CD4-positive, alpha-beta T cell treated with Interleukin-1 beta for 1 hour (primary cell): ENCODE measurements at places on chromosomes 2 and 18.

DNA sequence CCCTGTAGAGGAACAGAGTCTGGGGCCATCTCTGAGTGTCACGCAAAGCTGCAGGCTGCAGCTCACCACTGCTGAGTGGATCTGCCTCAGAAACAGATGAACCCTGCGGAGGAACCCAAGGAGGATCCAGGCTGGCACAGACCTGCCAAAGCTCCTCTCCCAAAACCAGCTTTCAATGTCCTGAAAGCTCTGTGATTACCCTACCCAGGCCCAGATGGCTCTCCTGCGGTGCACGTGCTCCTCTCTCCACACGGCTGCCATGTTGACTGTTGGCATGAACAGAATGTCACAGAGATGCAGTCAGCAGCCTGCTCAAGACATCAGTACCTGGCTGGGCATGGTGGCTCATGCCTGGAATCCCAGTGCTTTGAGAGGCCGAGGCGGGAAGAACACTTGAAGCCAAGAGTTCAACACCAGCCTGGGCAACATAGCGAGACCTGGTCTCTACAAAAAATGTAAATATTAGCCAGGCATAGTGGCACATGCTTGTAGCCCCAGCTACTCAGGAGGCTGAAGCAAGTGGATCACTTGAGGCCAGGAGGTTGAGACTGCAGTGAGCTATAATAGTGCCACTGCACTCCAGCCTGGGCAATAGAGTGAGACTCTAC, 216.8 kb downstream of the MGAT5 start:
- no peak for DNase-seq

DNA sequence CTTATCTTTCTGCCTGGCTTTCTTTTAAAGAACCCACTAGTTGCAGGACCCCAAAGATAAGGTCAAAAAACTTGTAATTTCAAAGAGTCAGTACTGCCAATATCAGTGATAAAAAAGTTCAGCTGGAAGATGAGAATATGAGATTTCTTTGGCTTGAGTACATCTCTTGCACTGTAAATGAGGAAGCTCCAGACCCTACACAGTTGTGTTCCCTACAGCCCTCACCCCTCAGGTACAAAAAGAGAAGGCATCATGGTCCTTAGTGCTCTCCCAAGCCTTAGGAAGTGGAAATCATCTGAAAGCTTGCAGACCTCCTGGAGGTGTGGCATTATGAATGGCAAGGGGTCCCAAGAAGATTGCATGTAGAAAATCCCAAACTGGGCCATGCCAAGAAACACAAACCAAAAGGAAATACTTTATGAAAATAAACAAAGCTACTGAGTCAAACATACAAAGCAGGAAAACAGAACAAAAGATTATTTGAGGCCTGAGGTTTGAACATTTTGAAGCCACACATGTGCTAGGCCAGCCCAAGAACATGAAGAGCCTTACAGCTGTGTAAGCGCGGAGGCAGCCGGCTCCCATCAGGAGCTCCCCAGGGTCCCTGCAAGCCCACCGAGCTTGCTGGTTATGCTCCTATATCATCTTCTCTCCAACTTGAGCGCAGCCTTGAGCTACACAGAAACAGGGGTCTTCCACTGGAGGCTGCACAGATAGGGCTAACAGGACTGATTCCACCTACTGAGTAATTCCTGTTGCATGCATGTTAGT, 217.0 kb downstream of the OSR1 start:
- DNase-seq: no peak

- no peak for DNase-seq
These were observed 292.5 kb upstream of the FAM98A start for GRCh38 chr2:33891616-33892015.

GRCh38 chr2:168157926-168158325, 89.5 kb downstream of the STK39 start:
- DNase-seq: no peak

DNA sequence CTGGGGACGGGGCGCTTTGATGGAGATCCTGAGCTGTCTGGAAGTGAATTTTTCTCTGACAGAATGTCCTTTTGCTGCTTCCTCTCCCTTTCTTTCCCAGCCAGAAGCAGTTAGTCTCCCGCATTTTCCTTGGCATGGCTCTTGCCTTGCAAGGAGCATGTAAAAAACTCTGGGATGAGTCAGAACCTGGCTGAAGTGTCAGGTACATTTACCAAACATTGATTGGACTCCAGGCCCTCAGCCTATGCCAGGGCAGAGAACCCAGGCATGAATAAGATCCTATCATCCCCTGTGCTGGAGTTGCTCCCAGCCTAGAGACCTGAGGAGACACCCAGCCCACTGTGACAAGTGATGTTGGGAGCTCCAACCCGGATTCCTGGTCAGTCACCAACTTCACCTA, 21.6 kb downstream of the STON1 start:
- no peak for DNase-seq

DNA sequence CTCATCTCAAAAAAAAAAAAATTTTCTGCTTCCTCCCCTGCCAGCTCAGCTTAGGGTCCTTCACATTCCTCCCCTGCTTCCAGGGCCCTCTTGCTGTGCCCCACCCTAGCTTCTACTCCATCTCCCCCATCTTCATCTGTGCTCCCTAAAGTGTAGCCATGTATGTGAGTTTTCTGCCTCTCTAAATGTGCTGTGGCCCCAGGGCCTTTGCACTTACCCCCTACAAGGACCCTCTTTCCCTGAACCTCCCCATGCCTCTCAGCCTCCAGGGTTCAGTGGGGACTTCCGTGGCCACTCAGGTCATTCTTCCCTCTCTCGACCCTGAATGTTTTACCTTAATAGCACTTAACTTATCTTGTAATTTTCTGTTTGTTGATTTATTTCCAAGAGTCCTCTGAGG, 6.2 kb upstream of the ARHGEF4 start:
- no peak for DNase-seq

GRCh38 chr2:74762789-74763188, 71.1 kb upstream of the HK2 start:
- no peak for DNase-seq

- no peak for DNase-seq
These were observed 40.3 kb downstream of the PRKD3 start for GRCh38 chr2:37284381-37284780.

DNA sequence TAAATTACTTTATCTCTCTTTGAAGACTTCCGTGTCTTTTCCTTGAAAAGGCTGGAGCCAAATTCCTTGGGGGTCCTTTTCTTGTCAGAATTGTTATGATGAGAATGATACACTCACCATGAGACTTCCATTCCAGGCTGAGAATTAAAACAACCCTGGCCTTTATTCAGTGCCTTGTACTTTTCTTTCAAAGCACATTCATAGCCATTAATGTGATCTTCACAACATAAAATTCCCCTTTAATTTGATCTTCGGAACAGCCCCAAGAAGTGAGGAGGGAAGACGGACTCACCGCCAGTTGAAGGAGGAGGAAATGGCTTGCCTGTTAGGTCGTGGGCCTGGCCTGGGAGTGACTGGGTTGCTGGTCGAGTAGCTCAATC, 127.3 kb downstream of the DDX1 start:
- DNase-seq: no peak

DNA sequence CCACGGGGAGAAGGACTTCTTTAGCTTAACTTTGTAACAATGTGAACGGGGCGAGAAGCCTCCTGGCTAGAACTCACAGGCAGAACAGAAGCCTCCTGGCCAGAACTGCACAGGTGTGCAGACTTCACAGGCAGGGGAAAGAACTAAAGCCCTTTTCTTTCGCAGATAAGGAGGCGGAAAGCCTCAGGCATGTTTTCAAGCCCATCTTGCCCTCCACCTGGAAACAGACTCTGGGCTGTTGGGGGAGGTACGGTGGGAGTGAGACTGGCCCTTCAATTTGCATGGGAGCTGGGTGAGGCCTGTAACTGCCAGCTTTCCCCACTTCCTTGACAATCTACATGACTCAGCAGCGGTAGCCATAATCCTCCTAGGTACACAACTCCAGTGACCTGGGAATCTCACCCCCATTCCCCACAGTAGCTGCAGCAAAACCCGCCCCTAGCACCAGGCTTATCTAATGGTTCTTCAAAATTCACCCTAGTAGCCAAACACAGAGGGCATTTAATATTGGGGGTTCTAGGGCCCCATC, 22.9 kb upstream of the ABCA12 start:
- no peak for DNase-seq

GRCh38 chr2:157178874-157179273, 78.6 kb upstream of the GALNT5 start:
- DNase-seq: no peak

DNA sequence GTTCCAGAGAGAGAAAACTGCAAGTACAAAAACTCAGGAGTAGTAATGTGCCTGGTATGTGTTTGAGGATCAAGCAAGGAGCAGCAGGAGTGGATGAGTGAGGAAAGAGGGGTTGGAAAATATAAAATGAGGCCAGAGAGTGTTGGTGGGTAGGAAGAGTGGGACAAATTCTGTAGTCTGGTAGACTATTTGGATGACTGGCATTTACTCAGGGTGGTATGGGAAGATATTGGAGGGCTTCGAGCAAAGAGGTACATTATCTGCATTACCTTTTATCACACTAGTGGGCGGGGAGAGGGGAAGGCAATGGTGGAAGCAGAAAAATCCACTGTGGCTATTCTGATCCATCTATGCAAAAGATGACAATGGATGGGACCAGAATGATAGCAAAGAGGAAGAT, 381.7 kb upstream of the VWC2L start:
- DNase-seq: no peak

- DNase-seq: no peak
These were observed 1.9 kb upstream of the SCYGR1 start for GRCh38 chr2:227389661-227390060.

- DNase-seq: no peak
These were observed 133.5 kb downstream of the FAM124B start for GRCh38 chr2:224268441-224268840.

GRCh38 chr2:44616667-44617155, 255.0 kb downstream of the CAMKMT start:
- DNase-seq: peak; percentile 12

DNA sequence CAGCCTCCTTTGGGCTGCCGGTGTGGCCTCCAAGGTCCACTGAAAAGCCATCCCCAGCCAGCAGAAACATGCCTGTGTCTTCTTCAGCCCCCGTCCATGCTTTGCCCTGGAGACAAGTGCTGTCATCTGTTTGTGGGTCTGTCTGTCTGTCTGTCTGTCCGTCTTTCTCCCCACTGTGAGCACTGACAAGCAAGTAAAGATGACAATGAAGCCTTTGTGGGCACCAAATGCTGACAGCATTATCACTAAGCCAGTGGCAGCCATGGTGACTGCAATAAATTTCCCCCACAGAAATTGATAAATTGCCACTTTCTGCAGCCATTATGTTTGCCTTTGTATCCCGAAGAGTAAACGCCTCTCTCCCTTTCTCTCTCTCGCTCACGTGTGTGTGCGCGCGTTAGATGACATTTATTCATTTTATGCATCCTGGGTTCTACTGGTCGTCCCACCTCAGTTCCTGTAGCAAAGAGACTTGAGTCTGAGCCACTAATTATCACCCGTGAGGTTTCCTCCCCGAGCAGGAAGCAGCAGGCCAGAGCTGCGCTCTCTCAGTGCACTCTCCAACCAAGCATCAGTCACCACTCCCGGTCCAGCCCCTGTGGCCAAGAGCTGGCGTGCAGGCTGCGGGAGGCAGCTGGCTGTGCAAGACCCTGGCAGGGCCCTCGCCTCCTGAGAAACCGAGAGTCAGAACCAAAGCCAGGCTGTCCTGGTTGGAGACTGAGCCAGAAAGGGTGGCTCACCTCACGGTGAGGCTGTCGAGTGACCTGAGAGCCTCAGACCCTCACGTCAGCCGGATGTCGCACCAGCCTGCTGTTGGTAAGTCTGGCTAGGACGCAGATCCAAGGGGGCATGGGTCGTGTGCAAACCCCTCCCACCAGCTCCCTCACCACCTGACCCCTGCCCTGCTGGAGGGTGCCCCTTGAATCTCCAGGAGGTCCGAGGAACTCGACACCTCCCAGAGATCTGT, 6.9 kb downstream of the STEAP3 start:
- no peak for DNase-seq

- no peak for DNase-seq
These were observed 111.7 kb downstream of the PTPRM start for GRCh38 chr18:7678801-7679200.

GRCh38 chr2:17442334-17442733, 75.9 kb downstream of the RAD51AP2 start:
- no peak for DNase-seq

- DNase-seq: no peak
These were observed 130.9 kb downstream of the UXS1 start for GRCh38 chr2:106063181-106063580.

DNA sequence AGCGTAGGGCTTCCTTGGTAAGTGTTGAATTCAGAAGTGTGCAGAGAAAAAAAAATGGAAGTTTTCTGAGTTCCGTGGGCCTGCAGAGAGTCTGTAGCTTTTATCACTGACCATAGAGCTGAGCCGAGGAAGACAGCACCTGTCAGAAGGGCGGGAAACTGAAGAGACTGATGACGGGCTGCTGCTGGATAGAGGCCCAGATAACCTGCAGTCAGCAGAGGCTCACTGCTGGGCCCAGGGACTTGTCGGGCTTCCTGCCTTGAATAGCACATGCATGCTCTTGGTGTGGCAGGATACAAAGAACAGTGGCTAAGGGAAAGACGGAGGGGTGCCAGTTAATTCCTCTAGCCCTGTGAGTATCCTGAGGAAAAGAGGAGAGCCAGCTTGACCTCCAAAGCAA, 166.4 kb downstream of the MGAT5 start:
- DNase-seq: no peak

GRCh38 chr2:120399889-120400240, 53.9 kb downstream of the INHBB start:
- DNase-seq: no peak

DNA sequence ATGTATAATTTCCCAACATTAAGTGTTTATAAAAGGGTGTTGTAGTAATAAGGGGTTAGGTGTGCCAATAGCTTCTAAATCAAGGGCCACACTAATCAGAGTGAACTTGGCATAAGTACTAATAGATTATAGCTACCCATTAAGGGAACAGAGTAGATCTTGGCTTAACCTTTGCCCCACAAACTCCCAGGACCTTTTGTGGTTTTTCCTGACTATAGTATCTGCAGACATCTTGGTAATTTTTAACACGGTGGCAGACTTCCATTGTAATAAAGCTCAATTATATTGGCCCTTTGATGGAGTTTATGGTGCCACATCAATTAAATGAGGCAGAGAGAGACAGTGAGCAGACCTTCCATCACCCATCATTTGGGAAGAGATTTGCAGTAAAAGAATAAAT, 358.5 kb upstream of the HNRNPA3 start:
- DNase-seq: no peak

DNA sequence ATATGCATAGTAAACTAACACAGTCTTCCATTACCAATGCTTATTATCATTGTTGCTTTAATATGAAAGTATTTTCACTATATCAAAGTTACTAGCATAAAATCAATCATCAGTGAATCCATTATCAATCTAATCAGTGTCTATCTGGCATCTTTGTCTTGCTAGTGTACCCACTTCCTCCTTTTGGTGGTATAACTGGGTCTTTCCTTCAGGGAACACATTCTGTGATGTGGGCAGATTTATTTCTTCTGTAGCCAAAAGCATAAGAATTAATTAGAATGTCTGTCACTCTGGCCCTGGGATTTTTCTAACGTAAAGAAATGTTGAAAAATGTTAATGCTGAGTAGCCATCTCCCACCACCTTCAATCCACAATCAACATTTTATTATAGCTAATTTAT, 155.8 kb upstream of the VWC2L start:
- no peak for DNase-seq

- no peak for DNase-seq
These were observed 382.1 kb downstream of the ZEB2 start for GRCh38 chr2:144137705-144138428.

GRCh38 chr2:11677136-11678055, 7.4 kb upstream of the NTSR2 start:
- DNase-seq: no peak

GRCh38 chr2:136004965-136005364, 19.5 kb upstream of the DARS1 start:
- no peak for DNase-seq

- no peak for DNase-seq
These were observed 948.5 kb downstream of the SLC4A3 start for GRCh38 chr2:220575963-220576362.
